Activated CD8-positive, alpha-beta T cell treated with anti-CD3 and anti-CD28 coated beads for 36 hours (primary cell): ENCODE measurements at places on chromosomes 16 and 17. TPM values are rescaled to one million over a fixed set of nuclear protein-coding genes. Genes with fewer than 3 reads are reported as not detected.

Gene MAP2K6
- total RNA-seq, result 3.2 TPM

Gene OTOA
- total RNA-seq, result 0.09 TPM

Gene TBC1D3H
- not detected for total RNA-seq

Gene WNT3
- total RNA-seq, result 0.09 TPM

Gene SPN
- 110 TPM for total RNA-seq

Gene HEATR9
- 0.70 TPM for total RNA-seq

Gene CMTM2
- total RNA-seq, result not detected

Gene SEPTIN12
- total RNA-seq, result not detected

Gene NETO2
- 2.8 TPM for total RNA-seq

Gene TOM1L1
- total RNA-seq, result not detected

DNA sequence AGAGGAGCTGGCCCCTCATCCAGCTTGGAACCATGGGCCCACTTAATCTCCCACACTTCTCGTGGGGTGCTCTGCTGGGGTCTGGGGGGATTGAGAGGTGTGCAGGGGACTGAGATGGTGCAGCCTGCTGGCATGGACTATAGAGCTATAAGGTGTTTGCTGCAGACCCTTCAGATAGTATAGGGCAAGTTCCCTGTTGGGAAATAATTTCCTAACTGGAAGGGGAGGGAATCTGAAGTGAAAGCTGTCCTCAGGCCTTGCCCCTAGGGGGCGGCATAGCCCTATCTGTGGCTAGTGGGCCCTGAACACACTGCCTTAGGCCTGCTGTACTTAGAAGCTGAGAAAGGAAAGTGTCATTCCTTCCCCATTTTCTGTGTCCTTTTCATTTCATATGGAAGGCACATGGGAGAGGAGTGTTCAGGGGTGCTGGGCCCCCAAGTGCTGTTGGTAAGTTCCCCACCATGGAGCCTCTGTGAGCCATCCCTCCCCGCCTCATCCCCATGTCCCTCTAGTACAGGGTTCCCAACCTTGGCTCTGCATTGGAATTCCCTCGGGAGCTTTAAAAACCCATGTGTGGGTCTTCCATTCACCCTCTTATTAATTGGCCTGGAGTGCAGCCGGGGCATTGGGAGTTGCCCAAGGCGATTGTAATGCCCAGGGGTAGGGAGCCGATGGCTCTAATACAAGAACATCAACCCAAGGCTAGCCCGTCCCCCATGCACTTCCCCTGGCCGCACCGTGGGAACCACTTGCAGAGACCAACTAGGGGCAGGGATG, 19.7 kb downstream of the GOSR2 start:
- peak; percentile 69 for DNase-seq

DNA sequence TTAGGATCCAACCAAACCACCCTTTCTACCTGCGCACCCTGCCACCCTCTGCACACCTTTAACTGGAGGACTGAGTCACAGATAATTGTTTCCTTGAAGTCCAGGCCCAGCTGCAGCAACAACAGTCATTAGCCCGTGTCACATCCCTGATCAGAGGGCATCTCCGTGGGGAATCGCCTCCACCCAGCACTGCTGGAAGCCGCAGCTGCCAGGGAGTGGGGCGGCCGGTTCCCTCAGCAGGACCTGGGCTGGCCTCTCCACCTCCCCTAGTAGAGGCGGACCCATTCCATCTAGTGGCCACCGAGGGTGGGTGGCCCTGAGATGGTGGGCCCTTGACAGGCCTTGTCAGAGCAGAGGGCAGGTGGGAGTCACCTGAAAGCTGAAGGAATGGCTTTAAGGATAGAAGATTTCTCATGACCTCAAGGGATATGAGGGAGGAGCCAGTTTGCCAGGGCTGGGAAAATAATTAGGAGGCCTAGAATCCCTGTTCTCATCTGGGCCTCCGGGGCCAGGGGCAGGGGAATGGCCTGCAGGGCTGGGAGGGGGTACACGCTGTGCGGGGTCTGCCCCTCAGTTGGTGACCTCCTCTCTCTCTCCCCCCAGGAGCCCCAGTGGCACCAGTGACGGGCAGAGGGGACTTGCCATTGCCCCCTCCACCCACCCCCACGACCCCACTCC, 6.2 kb downstream of the PRSS53 start:
- DNase-seq, result no peak

- DNase-seq, result no peak
Measured at GRCh38 chr17:55266051-55266957, 1.5 kb downstream of the HLF start.

GRCh38 chr16:73074382-73074781, 26.5 kb upstream of the ZFHX3 start:
- DNase-seq, result no peak

GRCh38 chr16:70708366-70709246, 22.8 kb upstream of the MTSS2 start:
- DNase-seq, result no peak

DNA sequence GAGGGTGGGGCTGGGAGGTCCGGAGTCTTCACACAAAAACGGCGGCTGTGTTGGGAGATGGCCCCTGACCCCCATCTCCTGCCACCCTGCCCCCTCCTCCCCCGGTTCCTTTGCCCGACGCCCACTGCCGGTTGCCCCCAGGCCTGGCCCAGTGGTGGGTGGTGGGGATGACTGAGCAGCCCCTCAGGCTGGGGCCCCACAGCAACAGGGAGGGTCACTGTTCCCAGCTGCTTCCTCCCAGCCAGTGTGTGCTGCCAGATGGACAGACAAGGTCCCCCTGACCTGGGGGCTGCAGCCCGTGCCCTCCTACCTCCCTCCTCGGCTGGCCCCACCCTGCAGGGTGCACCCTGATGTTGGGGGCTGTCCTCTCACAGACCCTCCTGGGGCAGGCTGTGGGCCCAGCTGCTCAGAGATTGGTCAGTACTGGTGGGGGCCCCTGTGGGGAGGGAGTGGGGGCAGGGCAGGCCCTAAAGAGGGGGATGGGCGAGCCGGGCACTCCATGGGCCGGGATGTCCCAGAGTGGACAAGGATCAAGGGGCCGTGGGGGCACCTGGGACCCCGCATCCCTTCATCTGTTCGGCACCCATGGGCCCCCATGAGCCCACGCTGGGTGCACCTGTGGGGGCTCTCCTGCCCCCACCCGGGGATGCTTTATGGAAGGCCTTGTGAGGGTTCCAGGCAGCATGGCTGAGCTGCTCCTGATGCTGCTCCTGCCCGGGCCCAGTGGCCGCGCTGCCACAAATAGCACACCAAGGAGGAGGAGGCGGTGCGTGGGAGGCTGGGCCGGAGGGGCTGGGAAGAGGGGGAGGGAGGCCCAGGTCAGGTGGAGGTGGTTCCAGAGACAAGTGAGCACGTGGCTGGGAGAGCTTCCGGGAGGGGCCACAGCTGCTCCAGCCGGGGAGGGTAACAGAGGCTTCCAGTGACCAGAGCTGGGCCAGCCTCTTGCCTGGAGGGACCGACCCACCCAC, 5.1 kb downstream of the C1QTNF8 start:
- DNase-seq, result no peak

DNA sequence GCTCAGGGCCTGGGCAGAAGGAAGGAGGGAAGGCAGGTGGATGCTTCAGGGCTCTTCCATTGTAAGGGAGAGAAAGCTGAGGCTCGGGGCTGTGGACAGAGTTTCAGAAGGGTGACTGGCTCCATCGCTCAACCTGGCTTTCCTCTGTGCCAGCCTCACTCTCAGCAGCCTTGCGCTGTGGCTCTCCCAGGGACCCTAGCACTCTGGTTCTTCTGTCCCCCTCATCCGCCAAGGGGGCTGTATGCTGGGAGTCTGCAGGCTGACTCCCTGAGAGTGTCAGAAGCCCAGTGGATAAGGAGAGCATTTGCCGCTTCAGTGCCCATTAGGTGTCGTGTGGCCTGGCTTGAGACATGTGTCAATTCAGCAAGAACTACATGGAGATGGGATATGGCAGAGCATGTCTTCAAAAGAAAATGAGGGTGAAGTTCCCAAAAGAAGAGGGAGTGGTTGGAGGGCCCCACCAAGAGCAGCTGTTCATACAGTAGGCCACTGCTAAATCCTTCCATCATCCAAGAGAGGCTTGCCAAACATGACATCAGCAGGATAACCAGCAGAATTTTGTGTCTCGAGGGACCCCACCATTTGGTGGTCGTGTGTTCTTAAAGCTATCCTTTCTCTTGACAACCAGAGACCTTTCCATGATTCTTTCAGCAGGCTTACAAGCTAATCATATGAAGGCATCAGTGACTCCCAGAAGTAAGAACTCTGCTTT, 148.2 kb downstream of the IRX5 start:
- no peak for DNase-seq

DNA sequence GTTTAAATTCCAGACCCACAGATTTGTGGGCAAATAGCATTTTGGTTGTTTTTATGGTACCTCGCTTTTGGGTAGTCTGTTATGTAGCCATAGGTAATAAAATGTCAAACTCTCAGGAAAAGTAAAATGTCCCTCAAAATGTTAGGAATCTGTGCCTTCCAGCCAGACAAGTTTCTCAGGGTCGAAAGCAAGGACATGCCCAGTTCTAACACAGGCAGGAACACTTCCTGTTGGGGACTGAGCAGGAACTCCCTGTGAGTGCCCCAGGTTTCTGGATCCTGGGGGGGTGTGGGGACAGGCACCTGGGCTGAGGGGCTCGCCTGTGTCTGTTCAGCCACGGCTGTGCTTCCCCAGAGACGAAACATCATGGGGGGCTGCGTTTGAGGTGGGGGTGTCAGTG, 62.3 kb downstream of the GNA13 start:
- DNase-seq, result no peak

DNA sequence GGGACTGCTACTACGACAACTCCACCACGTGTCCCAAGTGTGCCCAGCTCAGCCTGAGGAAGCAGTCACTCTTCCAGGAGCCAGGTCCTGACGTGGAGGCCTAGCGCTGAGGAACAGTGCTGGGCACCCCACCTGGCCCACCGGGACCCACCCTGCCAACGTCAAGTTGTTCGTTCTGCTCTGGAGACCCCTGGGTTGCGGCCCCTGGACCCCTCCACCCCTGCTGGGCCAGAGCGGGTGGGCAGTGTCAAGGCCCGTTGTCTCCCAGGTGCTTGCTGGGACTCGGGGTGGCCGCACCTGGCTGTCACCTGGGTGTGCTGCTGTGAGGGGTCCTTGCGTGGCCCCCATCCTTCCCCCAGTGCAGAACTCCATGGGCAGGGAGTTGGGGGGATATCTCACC, 34.4 kb downstream of the CDRT15L2 start:
- no peak for DNase-seq

DNA sequence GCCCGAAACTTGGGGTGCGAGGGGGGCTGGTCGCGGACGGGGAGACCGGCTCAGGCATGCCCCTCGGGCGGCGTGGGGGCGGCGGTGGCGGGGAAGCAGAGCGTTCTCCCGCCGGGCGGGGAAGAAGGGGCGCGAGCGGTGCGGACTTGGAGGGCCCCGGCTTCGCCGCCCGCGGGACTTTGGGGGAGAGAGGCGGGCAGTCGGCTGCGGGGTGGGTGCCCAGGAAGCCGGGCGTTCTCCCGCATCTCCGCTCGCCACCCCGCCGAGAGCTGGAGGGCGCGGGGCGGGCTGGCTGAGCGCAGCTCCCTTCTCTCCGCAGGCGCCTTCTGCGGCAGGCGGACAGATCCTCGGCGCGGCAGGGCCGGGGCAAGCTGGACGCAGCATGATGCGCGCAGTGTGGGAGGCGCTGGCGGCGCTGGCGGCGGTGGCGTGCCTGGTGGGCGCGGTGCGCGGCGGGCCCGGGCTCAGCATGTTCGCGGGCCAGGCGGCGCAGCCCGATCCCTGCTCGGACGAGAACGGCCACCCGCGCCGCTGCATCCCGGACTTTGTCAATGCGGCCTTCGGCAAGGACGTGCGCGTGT, 772 bp downstream of the NTN1 start:
- peak; percentile 8 for DNase-seq

DNA sequence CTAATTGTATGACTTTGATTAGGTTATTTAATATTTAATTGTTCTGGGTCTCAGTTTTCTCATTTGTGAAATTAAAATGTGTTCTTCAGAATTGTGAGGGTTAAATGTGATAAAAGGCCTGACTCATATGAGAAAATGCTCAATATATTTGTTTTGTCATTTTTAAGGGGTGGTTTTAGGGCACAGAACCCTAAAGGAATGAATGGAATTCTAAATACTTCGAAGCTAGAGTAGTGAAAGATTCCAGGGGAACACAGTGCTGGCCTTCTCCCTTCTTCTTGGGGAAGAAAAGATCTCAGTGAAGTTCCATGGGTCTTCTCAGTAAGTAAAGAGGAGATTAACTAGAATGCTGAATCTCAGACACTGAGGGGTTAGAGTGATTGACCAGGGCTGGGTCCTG, 3.9 kb upstream of the SMPD3 start:
- no peak for DNase-seq

DNA sequence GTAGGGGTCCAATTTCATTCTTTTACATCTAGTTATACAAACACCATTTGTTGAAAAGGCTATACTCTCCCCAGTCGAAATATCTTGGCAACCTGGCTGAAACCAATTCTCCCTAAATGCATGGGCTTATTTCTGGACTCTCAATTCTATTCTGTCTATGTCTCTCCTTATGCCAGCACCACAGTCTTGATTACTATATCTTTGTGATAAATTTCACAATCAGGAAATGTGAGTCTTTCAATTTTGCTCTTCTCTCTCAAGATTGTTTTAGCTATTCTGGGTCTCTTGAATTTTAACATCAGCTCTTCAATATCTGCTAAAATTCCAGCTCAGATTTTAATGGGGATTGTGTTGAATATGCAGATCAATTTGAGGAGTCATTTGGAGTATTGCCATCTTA, 5.9 kb upstream of the TRIM25 start:
- DNase-seq, result no peak

DNA sequence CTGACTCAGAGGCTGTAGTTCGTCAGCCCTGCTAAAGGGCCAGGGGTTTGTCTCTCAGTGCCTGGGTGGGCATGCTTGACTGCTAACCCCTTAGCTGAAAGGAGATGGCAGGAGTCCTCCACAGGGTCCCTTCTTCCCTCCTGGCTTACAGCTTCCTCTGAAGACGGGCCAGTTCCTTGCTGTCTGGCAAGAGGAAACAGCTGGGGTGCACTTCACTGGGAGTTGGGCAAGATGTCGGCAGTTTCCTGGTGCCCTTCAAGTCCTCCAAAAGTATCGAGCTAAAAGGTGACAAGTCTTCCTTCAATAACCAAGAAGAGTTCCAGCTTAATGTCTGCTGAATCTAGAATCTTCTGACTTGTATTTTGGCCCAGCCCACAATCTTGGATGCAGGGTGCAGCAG, 23.4 kb downstream of the NUP85 start:
- DNase-seq, result no peak

DNA sequence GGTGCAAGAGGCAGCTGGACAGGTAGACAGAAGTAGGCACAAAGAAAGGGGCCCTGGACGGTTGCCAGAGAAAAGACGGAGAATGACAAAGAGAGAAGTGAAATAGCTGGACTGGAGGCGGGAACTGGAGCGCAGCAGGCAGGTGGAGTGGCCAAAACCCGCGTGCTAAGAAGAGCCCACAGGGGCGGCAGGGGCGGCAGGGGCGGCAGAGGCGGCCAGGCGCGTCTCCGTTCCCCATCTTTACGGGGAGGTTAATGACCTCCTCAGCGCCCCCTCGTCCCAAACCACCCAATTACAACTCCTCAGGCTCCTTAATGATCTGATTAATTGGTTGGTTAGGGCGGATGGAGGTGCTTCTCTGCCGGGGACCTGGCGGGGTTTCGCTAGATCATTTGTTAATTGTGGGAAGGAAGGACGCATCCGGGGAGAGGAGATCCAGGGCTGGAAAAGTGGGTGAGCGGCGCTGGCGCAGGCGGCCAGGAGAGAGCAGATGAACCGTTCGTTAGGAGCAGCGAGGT, 15.4 kb upstream of the HOXB9 start:
- peak; percentile 28 for DNase-seq

GRCh38 chr17:45077643-45078042, 16.5 kb downstream of the NMT1 start:
- DNase-seq, result no peak
